ENCODE measurements at places on chromosomes 7 and 10.

GRCh38 chr7:123237-123636 lies 69.1 kb upstream of the FAM20C start:
- DNase-seq: no peak

GRCh38 chr7:511476-512145 lies 8.0 kb downstream of the PDGFA start:
- no peak for DNase-seq

- no peak for DNase-seq
Observed at GRCh38 chr7:42672339-42672999, 239.4 kb downstream of the C7orf25 start.

GRCh38 chr10:126841341-126841895 lies 63.8 kb upstream of the DOCK1 start:
- DNase-seq: no peak

- DNase-seq: no peak
Observed at GRCh38 chr7:50287129-50287528, 17.4 kb upstream of the IKZF1 start.

GRCh38 chr7:18515067-18515466 lies 19.5 kb downstream of the HDAC9 start:
- no peak for DNase-seq

DNA sequence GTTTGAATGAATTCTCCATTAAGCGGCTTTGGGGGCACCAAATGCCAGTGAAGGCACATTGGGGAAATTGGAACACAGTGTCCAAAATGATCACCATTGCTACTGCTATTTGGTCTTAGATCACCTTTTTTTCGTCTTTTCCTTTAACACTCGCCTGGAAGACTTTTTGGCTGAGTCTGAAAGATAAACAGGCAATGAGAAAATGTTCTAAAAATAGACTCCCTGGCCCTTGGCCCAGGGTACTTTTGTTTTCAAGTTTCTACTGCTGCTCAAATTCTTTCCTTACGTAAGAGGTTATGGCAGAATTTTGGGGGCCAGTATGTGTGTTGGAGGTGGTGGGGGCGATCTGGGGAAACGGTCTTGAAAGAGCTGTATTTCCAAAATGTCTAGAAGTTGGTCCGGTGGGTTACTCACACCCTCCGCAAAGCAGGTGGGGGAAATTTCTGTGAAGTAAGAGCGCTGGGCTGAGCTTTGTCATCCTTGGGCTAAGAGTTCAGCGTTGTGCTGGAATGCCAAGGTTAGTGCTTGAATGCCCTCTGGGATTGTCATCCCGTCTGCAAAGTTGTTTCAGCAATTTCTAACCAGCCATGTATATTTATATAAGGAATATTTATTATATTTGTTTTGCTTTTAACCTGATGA lies 1.3 kb upstream of the ITPRIP start:
- DNase-seq: no peak

DNA sequence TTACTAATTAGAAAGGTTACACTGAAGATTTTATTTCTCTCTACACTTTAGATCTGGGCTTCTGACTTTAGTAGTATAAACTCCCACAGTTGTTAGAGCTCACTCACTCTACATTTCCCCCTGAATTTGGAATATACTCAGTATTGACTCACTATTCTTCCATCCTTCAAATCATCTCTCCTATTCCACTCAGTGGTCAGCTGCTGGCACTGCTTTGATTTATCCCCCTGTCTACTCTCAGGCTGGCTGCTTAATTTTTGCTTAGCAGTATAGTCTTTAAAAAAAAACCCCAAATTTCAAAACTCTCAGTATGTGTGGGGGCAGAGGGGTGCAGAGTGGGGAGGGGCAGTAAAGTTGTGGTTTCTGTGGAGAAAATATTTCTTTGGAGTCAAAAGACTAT lies 68.9 kb downstream of the CDK6 start:
- no peak for DNase-seq

GRCh38 chr7:147510923-147511322 lies 1079.6 kb upstream of the C7orf33 start:
- no peak for DNase-seq

- DNase-seq: no peak
Observed at GRCh38 chr7:5204546-5204945, 14.5 kb downstream of the WIPI2 start.

- DNase-seq: no peak
Observed at GRCh38 chr7:124032369-124033094, at the start of gene TMEM229A. TMEM229A (minus strand) TSS chr7:124033067; CDS start chr7:124033003, 64 bp downstream.

DNA sequence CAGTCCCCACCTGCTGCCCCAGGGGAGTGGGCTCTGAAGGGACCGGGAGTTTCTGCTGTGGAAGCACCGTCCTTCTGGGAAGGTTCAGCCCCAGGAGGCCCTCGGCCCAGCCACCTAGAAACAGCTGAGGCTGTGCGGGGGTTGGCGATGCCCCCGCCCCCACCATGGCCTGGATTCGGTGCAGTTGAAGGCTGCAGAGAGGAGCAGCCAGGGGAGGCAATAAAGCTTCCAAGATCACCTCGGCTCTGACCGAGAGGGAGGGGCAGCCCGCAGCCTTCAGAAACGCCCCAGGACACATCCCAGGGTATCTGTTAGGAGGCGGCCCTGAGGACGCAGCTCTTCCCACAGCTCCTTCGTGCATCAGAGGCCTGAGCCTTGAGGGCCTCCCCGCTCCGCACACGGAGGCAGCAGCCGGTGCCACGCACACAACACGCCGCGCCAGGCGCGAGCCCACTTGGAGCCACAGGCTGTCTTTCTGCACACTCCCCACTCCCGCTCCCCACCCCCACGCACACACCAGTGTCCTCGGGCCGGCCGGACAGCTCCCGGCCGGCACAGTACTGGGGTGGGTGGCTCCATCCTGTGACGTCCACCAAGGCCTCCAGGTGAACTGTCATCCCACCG lies 1.6 kb downstream of the KNDC1 start:
- no peak for DNase-seq

GRCh38 chr10:22550732-22551131 lies 163.6 kb downstream of the PIP4K2A start:
- DNase-seq: peak; percentile 64

- no peak for DNase-seq
Observed at GRCh38 chr10:96260014-96260413, 11.4 kb downstream of the BLNK start.

- DNase-seq: no peak
Observed at GRCh38 chr7:28315565-28316410, 96.5 kb upstream of the CREB5 start.

DNA sequence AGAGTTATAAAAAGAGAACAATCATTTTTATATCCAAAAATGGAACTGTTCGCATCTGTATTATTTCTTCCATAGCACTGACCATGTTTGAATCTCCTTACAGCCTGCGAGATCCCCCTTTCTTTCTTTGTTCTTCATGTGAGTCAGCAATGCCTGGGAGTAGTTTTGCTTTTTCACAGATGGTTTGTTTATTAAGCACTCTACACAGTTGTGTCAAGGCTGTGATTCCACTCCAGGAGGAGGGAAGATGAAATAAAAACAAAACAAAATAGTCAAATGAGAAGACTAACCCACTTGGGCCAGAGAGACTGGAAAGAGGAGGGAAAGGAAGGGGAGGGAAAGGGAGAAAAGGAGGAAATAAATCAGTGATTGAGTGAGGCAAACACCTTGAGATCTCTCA lies 7.8 kb downstream of the LIPF start:
- no peak for DNase-seq

DNA sequence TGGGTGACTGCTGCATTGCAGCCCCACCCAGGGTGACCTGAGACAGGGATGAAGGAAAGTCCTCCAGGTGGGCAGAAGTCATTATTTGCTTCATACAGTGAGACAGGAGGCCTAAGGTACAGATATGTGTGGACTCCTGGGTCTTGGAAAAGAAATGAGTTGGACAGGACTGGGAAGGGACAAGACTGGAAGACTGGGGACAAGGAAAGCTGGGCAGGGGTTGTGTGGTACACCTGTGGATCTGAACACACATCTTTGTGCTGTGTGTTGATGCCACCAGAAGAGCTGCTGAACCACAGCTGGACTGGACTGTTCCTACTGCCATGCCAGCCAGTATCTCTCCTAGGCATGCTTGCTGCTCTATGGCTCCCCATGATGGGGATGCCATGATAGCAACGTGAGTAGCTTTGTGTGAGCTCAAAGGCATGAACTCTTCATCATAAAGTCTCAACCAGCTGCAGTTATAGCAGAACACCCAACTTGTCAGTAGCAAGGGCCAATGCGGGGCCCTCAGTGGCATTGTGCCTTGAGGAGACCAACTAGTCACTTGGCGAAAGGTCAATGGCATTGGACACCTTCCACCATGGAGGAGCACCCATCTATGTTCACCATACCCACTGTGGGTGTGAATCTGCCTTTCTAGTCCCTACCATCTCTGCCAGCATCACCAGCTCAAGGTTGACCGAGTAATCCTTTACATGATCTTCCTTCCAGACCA lies 76.0 kb upstream of the GRB10 start:
- DNase-seq: no peak

DNA sequence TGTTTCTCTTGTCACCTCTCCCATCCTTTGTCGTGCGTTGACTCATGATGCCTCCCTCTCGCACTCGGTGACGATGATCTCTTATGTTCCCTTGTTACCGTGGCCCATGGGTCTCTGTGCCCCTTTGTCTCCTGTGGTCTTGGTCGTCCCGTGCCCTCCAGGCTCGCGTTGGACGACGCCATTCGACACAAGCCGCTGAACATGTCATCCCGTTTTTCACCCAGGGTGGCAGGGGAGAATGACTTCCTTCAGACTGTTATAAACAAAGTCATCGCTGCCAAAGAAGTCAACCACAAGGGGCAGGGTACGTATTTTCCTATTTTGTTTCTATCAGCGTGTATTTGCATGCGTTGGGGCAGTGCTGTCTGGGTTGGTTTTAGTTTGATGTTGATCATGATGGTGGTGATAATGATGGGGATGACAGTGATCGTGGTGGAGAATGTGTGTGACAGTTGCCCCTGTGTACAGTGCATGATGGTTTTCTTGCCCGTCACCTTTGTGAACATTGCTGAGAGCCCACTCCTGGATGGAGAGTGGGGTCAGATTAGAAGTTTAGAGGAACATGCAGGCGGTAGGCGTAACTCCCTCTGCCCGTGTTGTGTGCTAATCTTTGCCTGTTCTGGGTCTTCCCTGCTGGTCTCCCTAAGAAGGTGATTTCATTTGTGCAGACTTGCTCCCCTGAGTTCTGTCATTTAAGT lies 107.0 kb downstream of the DOCK1 start:
- DNase-seq: no peak

DNA sequence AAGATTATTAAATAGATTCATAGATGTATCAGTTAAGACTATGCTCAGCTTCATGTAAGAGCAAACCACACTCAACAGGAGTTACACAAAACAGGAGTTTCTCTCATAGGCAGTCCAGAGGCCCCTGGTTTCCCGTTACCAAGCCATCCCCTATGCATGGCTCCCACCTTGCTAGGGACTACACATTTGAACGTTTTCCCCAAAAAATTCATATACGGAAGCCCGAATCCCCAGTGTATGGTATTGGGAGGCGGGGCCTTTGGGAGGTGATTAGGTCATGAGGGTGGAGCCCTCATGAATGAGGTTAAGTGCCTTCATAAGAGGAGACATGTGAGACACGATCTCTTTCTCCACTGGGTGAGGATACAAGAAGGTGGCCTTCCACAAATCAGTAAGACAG lies 29.1 kb downstream of the RSU1 start:
- no peak for DNase-seq

DNA sequence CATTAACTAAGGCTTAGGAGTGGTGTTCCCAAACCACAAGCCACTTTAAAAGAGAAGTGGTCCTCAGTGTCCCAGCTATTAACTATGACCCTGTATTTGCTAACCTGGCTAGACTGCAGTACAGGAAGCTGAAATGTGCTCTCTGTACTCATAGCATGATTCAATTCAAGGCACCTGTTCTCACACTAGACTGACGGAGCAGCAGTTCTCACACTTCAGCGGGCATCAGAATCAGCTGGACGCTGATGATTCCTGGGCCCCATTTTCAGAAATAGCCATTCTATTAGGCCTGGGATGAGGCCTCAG lies 24.5 kb upstream of the MSRB2 start:
- no peak for DNase-seq

DNA sequence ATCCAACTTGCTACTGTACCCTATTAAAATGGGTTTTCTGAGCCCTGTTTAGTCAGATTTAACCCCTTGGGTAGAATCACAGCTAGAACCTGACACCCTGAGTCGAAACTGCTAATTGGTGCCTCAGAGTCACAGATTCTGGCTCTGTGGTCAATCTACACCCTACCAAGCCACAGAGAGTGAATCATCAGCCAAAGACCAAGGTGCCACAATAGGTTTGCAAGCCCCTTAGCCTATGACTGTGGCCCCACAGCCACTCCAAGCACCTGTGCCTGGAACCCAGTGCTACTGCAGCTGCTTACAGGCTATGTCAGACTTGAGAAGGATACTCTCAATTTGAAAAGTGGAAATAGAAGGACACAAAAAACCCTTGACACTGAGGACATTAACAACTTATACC lies 202.8 kb upstream of the KCND2 start:
- no peak for DNase-seq

- no peak for DNase-seq
Observed at GRCh38 chr7:44665531-44666213, 59.2 kb downstream of the OGDH start.

DNA sequence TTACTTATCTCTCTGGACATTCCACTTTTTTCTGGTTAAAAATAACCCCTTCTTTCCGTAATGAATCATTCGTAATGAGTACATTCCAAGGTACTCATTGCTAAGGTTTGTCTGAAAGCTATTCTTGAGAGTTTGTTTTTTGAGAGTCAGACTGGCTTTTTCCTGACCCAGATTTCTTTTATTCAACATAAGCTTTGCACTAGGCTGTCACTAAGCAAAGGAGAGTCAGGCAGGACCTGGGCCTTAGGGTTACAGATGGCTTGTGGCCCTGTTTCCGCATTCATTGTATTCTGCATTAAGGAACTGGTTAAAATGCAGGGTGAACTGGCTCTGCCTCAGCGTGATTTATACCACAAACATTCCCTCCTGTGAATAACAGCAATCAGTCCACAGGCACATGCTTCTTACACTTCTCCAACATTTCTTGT lies 84.1 kb downstream of the POM121L12 start:
- no peak for DNase-seq

DNA sequence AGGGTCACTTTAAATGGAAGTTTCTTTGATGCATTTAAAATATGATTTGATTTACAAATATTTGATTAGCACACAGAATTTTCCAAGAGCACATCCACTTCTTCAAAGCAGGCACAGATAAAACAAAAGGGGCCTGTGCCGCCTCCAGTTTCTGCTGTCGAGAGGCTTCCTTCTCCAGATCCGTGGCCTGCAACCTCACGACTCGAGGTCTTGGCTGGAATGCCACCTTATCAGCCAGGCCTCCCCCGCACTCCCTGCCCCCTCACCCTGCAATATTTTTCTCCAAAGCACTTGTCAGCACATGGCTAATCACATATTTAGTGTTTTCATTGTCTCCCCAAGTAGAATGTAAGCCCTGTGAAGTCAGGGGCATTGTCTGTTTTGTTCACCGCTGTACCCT lies 12.5 kb downstream of the PYROXD2 start:
- DNase-seq: no peak

- DNase-seq: no peak
Observed at GRCh38 chr7:150411606-150412005, 32.5 kb downstream of the ZNF775 start.

- DNase-seq: no peak
Observed at GRCh38 chr10:11378835-11379234, 232.6 kb downstream of the USP6NL start.

GRCh38 chr7:47896809-47897423 lies 51.4 kb downstream of the PKD1L1 start:
- DNase-seq: no peak

GRCh38 chr10:5445006-5445405 lies 32.6 kb downstream of the NET1 start:
- no peak for DNase-seq
